ENCODE measurements at places on chromosomes 6 and 20.

DNA sequence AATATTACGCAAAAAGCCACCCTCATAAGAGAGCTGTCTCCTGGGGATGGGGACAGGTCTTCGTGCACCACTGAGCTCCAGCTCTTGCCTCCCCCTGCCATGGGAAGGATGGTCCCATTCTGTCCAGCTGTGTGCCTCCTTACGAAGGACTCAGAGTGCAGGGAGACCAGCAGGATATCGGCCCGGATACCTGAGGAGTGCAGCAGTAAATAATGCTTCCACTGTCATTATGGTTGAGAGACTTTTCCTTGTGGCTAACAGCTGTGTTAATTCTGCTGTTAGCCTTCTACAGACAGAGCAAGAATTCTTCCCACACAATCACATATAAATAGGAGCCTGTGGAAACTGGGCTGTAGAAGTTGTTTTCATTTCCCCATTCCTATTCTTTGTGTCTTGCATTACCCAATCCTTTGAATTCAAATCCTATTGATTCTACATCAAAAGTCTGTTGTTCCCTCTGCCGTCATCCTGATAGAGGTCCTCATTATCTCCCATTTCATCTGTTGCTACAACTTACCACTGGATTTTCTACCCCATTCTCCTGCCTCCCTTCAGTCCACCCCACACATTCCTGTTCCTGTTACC is 364.6 kb upstream of the SOX4 start:
- DNase-seq, result no peak

DNA sequence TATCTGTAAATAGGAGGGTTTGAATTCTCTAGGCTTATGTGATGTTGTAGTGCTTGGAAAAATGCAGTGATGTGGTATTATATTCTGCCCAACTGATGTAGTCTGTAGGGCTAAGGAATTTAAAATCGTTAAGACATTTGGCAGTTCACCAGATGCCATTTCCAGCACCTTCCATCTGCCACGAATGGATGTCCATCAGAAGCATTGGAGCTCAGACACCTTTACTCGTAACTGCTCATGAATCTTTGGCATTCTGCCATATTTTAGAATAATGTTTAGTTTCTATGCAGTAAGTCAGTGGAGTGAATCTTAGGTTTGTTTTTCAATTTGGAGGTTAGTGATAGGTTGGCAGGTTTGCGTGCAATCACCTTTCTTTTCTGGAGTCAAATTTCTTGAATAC is 2.4 kb upstream of the SYTL3 start:
- DNase-seq, result no peak

DNA sequence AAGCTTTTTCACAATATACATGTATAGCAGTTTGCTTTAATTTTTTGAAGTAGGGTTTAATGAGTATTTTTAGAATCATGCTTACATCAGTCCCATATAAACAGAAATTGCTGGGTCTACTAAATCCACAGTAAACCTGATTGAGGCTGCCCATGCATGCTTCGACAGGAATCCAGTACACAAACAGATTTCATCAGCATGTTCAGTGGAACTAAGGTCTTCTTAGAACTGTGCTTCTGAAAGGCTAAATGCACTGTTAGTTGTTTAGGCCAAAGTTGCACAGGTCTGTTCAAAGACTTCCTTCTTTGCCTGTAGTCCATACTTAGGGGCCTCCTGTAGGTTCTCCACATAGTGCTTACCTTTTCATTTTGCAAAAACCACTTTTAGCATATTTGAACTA is 42.5 kb upstream of the THBS2 start:
- DNase-seq, result no peak

DNA sequence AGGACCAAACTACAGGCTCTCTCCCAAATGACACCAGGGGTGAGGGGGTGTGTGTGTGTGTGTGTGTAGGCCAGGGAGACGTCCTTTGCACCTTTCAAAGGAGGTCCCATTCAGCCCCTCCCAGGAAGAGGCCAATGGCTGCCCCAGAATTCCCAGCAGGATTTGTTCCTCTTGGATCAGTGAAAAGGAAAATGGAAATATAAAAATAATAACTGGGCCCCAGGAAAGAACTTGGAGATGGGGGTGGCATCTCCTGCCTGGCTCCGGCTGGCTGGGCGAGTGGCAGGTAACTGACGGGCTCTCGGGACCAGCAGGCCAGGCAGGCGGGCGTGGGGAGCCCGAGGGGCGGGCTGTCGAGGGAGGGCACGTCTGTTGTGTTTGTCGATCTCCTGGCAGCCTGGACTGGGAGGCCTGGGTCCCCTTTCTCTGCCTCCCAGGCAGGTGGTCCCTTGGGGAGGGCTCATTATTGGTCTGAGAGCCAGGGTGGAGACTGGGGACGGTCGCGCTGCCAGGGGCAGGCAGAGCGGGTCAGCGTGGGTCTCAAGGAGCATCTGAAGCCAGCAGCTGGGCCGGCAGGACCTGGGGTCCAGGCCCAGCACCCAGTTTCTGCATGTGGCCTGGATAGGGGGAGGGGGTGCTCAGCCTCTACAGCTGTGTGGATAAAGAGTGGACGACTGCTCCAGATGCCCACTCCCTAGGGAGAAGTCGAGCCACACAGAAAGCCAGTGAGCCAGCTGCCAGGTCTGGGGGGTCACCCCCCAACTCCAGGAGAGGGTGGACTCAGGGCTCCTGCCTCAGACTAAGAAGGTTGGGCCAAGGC is 3.1 kb downstream of the NOL4L start:
- no peak for DNase-seq

DNA sequence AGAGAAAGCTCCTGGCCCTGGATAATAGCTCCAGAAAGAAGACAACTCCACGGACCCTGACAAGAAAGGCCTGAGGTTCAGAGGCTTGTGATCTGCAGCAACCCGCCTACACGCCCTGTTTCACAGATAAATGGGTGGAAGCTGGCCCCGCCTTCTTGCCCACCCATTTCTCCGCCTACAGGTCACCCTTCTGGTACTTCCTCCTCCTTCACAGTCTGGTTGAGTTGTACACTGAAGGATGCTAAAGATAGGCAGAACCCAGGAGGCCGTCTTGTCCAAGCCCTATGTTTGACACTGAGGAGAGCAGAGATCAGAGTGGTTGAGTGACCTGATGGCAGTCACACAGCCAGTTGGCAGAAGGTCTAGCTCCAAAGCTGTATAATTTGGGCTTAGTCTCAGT is 34.2 kb upstream of the MDGA1 start:
- no peak for DNase-seq

DNA sequence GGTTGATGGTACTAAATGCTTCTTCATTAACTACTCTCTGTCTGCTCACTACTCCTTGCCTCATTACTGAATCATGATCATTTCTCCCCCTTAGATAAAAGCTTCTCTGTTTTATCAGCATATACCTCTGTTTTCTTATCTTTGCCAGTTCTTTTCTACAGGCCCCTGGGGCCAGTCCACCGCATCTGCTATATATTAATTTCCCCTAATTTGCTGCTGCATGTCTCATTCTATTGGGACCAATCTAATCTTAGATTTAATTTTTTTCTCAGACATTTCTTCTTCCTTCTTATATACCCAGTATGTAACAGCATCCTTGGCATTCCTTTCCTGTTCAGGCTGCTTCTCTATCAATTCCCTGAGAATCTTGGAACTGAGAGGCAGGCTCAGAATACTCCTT is 51.2 kb downstream of the GRIK2 start:
- no peak for DNase-seq

DNA sequence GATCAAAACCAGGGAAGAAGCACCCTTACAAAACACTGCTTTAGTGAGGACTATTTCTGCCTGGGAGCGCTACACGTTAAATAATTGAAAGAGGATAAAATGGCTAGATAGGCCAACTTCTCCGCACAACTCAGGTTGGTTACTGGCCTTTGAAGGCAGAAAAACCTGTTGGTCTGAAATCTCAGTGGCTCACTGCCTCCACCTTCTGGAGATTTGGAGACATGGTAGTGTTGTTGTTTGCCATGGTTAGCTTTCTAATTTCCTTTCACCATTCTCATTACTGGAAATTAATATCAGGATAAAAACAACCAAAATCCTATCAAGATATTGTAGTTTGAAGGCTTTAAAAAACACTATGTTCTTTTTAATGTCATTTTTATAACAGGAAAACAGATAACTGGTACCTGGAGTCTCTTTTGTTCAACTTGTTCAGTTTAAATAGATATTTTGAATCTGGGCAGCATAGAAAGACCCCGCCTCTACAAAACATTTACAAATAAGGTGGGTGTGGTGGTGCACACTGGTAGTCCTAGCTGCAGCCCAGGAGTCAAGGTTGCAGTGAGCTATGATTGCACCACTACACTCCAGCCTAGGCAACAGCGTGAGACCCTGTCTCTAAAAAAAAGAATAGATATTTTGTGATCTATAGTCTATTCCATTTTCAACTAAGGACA is 27.5 kb upstream of the BCLAF1 start:
- peak; percentile 61 for DNase-seq

DNA sequence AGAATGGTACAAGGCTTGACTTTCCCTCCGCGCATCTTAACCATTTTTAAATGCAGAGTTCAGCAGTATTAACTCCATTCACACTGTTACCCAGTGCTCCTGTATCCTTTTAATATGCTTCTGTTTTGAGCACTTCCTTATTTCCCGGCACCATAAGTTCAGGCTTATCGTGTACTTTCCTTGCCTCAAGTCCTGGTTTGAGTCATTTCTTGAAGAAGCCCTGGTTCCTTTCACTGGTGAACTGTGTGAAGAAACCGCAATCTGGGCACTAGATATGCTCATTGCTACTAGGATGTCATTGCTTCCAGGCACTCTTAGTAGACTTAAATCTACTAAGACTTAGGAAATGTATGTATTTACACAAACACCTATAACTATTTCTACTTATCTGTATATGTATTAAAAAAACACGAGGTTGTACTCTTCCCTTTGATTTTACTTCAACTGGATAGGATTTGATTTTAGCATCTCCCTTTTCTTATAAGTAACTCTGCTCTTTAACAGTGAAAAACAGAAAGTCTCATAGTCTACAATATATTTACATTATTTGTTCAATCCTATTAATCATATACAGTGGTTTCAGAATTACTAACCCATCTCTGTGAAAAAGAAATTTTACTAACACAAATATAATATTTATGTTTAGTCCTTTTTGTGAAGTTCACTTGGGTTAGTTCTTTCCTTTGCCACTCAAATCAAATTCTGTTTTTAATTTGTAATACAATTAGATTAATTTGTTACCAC is 135.5 kb downstream of the CDKAL1 start:
- no peak for DNase-seq

DNA sequence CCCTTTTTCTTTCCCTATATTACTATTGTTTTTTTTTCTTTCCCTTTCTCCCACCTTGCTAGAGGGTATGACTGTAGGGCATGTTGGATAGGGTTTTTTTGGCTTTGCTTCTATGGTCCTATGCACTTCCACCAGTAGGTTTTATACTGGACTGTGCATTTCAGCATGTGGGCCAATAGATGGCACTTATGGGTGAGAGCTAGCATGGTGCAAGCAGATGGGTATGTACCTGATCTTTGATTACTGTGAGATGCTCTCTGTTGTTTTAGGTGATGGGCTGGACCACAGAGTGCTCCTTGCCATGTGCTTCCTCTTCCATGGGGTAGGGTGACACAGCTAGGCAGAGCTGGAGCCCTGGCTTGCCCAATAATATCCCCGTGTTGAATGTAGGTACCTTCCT is 128.5 kb upstream of the CHD6 start:
- no peak for DNase-seq

DNA sequence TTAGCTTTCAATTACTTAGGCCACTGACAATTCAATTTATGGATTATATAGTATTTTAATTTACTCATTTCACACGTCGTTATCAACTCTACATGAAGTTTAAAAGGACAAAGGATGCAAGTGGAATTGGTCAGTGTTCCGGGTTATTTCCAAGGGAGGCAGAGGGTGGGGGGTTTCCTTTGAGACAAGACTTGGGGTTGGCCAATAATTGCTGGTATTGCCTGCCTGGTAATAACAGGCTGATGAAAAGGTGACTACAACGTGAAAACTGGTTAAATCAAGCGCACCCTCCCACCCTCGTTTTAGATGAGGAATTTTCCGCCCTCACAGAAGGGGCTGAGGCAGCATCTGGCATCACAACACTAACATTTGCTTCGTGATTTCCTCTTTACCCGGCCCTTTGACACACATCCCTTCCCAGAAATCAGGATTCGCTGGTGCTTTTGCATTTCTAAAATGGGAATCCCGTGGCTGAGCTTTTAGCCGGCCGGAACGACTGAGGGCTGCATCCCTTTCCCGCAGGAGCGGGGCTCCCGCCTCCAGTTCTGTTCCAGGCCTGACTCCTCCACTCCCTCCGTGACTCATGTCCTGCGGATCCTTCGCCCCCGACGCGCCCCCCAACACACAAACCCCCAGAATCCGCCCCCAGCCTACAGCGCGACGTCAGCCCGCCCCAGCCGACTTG is 999 bp upstream of the PIM1 start:
- no peak for DNase-seq

DNA sequence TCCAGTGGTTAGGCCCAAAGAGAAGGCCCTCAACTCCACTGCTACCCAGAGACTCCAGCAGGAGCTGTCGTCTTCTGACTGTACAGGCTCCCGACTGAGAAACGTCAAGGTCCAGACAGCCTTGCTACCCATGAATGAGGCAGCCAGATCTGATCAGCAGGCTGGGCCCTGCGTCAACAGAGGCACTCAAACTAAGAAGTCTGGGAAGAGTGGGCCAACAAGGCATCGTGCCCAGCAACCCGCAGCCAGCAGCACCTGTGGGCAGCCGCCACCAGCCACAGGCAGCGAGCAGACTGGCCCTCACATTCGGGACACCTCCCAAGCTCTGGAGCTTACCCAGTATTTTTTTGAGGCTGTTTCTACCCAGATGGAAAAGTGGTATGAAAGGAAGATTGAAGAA is 8.1 kb downstream of the LYRM2 start:
- no peak for DNase-seq

Measured in glomerular endothelial cell (primary cell).